Left ventricle myocardium superior (tissue), 1 donor: ENCODE measurements at places on chromosomes 13 and 19. TPM values are rescaled to one million over a fixed set of nuclear protein-coding genes. Genes with fewer than 3 reads are reported as not detected.

The TINCR gene
- total RNA-seq = not detected

DNA sequence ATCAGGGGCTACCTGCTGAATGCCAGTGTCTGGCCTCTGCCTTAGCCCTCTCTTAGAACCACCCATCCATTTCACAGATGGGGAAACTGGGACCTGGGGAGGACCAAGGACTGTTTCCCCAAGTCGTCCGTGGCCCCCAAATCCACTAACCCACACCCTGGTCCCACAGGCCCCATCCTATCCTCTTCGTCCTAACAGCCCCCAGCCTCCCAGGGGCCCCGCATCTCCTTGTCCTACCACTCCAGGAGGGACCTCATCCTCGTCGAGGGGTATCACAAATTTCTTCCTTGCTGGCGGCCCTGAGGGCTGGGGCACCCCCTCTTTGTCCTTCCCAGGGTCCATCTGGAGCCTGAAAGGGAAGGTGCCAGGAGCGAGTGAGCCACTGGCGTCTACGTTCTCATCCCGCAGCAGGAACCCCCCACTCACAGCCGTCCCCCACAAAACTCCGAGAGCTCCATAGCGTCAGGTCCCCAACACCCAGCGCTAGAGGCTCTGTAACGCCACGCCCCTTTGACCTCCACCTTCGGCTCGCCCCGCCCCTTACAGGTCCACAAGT, 606 bp downstream of the ERCC1 start:
- no peak for DNase-seq

DNA sequence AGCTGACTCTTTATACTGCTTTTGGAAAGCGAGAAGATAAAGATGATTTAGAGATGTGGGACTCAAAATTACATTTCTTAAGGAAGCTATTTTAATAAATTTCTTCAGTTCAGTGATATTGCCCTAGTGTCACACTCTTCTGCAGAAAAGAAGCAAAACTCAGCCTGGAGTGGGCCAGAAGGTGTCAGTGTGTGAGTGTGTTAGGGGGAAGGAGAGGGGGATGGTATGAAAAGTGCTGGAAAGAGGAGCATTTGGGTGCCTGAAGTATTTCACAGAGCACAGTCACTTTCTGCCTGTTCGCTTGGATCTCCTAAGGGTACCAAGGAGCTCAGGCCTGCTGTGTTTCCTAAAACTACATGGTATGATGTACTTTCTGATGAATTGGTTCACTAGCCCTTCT, 84.5 kb upstream of the FRY start:
- no peak for DNase-seq

DNA sequence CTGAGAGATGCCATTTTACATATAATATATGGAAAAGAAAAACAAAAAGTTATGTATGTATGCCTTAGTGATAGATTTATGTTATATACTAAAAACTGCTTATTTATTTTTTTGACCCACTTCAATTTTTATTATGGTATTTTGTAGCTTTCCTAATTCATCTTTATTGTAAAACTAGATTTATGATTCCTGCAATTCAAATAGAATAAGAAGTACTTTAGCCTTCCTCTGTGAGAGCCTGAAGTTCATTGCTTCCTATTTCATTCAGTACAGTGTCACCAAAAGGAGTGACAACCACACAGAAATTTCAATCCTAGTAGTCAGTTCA, 158.1 kb downstream of the RGCC start:
- DNase-seq = no peak

The SIGLECL1 gene
- not detected for total RNA-seq

- DNase-seq = peak; percentile 52
These were observed 529 bp downstream of the ZNF836 start for GRCh38 chr19:52170863-52171320.

DNA sequence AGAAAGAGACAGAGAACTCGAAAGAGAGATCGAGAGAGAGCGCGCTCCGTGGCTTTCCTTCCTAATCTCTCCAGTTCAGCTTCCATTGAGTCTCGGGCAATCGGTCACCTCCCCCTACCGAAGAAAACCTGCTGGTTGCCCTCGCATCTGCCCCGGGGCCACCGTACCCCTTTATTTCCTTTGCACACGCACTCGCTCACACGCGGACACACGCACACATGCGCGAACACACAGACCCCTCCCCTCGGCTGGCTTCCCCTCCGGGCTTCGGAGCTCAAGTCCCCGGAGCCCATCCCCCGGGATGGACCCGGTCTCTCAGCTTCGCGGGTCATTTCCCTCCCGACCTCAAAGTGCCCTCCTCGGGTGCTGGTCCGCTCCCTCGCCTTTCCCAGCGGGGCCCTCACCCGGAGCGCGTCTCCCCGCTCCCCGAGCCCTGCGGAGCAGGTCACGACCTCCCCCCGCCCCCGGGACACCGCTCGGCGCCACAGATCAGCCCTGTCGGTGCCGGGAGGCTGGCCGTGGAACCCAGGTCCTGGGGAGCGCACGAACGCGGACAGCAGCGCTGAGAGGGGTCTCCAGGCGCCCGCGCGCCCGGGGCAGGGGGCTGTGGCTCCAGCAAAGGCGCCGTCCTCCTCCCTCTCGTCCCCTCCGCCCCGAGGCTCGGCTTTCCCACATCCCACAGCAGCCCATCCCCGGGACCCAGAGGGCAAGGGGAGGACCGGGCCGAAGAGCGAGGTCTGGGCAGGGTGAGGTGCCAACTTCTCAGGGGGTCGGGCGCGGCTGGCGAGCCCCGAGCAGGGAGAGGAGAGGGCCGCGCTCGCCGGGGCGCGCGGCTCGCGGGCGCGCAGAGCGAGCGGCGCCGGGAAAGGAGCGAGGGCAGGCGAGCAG, 1.8 kb downstream of the DACH1 start:
- DNase-seq = peak; percentile 52

DNA sequence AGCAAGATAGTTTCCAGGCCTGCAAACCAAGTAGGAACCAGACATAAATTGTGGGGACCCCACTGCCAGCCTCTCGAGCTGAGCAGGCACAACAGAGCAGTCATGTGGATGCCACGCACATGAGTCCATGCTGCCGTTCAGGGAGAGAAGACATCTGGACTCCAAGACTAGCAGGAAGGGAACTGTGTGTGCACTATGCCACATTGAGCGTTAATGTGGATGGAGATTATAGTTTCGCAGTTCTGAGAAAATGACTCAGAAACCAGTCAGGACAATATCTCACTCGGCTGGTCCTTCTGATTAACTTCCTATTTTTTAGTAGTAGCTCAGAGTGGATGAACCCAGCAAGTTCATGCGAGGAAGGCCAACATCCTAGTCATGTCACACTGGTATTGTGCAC, 124.9 kb downstream of the CRYL1 start:
- DNase-seq = no peak

DNA sequence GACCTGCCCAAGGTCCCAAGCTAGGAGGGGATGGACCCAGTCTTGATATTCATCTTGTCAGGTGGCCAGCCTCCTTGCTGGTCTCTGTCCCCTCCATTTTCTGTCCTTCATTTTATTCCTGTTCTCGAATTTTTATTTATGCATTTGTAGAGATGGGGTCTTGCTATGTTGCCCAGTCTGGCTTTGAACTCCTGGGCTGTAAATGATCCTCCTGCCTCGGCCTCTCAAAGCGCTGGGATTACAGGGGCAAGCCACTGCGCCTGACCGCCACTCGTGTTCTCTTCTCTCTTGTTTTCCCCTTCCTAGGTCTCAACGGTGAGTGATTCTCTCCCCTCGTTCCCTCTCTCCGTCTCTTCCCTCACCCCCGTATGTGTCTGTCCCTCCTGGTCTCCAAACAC, 10.6 kb upstream of the TPRX2 start:
- DNase-seq = no peak

- peak; percentile 86 for DNase-seq
These were observed 22.2 kb downstream of the SIGLEC5 start for GRCh38 chr19:51607920-51608562.

- no peak for DNase-seq
These were observed 8.8 kb downstream of the ZFP28 start for GRCh38 chr19:56547535-56547934.

DNA sequence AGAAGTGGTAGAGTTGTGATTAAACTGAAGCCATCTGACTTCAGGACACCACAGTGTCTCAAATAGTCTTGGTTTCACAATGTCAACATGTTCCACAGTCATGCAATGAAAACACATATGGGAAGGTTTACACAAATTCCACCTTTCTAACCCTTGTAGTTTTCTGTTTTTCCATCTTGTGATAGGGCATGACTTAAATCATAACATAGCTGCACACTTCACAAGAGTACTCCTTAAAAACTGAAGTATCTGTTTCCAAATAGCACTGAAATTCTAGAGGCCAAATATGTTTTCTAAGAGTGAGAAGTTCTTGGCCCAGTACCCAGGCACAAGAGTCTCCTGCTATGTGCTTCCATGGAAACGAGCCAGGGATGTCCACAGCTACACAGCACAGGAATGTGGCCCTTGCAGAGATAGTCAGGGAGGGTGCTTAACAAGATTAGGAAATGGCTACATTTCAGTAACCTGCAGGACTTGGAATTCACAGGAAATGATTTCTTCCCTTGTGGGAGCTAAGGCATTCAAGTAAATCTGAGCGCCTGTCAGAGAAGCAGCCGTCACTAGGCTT, 269.1 kb downstream of the NDFIP2 start:
- DNase-seq = peak; percentile 55

DNA sequence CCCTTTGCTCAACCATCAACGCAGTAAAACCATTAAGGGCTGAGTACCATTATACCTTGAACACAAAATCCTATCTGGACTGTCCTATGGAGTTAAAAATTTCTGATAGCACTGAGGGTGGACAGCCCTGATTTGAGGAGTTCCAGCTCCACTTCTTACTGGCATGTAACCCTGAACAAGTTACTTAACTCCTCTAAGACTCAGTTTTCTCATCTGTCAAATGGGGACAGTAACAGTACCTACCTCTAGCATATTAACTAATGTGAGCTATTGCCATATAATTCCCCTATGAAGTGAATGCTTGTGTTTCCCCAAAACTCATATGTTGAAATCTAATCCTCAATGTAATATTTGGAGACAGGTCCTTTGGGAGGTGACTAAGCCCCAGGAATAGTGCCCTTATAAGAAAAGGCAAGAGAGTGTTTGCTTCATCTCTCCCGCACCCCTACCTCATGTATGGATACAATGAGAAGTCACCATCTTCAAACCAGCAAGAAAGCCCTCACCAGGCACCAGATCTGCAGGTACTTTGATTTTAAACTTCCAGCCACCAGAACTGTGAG, 61.9 kb upstream of the DOCK9 start:
- no peak for DNase-seq

- peak; percentile 52 for DNase-seq
These were observed 451 bp upstream of the ICAM5 start for GRCh38 chr19:10289167-10289835.

- DNase-seq = no peak
These were observed 7.3 kb downstream of the ANGPTL4 start for GRCh38 chr19:8371011-8371804.

DNA sequence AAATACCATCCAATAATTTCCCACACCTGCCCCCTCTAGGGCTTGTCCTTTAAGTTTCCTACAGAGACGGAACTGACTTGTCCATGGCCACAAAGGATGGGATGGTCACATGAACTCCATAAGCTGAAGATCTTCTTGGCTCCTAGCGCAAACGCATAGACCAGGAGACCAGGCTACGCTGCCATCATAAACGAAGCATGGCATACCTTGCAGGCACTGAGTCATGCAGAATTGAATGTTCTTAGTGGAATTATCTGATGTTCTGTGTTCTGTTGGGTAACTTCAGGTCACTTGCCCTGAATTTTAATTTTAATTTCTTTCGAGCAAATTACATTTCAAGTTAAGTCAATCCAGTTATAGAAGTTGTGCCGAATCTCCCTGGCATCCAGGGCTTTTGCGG, 96.4 kb upstream of the STARD13 start:
- DNase-seq = no peak

DNA sequence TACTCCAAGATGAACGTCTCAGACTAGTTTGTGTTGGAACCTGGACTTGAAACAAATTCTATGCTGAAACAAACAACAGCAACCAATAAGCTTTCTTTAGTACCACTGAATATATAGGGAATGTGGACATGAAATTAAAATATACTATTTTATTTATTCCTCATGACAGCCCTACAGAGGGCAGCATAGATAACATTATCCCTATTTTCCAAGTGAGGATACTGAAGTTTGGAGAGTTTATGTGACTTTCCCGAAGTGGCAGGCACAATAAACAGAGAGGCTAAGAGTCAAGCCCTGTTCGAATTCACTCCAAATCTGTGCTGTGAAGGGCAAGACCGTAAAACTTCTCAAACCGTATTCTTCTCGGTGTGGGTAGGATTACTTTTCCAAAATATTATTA, 509.9 kb upstream of the GPC6 start:
- DNase-seq = no peak

DNA sequence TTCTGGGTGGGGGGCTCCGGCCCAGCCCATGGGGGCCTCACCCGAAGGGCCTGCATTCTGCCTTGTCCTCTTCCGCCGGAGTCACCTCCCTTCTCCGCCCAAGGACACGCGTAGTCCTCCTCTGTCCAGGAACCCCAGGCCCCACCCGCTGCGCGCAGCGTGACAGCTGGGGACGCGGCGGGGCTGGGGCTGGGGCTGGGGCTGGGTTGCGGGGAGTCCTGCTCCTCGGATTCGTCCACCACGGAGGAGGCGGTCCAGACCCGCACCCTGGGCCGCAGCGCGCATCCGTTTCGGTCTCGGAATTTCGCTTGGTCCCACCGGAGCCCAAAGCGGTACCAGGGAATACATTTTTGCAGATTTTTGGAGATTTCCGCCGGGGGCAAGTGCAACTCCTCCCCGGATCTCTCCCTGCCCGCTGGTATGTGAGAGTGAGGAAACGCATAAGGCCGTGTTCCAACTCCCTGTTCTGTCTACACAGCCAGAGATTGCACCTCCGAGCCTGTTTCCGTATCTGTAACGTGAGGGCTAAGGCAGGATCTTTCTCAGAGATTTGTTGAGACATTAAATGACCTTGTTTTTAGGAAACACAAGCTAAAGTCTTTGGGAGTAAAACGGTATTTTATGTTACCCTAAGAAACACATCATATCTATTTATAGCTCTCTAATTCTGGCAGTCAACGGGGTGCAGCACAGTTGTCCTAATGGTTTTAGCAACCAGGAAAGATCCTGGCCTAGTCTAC, at the start of gene COX7A1:
Gene COX7A1 (minus strand): TSS at position 96 of the 740 bp plus-strand sequence. CDS start 40 bp downstream, at position 56.
- DNase-seq = peak; percentile 92

The F7 gene
- not detected for total RNA-seq

DNA sequence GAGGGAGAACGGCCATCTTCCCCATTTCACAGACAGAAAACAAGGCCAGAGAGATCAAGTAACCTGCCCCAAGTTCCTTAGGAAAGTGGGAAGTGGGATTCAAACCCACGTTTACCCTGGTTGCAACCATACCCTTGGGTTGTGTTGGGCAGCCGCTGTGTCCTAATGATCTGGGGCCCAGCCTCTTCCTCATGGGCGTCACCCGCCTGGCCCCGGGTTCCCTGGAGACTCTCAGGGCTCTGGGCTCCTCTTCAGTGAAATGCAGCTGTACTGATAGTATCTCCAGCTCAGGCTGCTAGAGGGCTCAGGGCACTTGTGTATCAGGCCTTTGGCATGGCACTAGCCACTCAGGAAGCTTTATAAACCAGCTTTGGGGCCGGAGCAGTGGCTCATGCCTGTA, 9.8 kb downstream of the TMED1 start:
- DNase-seq = peak; percentile 13

The ZNF155 gene
- total RNA-seq = 8.9 TPM

- DNase-seq = no peak
These were observed 128.7 kb downstream of the TUBA3C start for GRCh38 chr13:19052931-19053330.
